Aorta (tissue), 5 donors: ENCODE measurements at places on chromosomes 1 and 21.

- no peak for DNase-seq
- H3K4me3 ChIP-seq: no peak overlapping the region
- H3K27me3 ChIP-seq: no peaks in the 10 kb centered on the region
- no peaks in the 10 kb centered on the region for H3K4me1 ChIP-seq
Measured at GRCh38 chr1:71843012-71843411, 439.3 kb downstream of the NEGR1 start.

GRCh38 chr1:101382135-101382534 is 145.3 kb downstream of the S1PR1 start:
- H3K27me3 ChIP-seq: peaks cover 2% of the 10 kb centered on the region
- no peak overlapping the region for H3K4me3 ChIP-seq
- no peak for DNase-seq
- no peak overlapping the region for H3K27ac ChIP-seq

DNA sequence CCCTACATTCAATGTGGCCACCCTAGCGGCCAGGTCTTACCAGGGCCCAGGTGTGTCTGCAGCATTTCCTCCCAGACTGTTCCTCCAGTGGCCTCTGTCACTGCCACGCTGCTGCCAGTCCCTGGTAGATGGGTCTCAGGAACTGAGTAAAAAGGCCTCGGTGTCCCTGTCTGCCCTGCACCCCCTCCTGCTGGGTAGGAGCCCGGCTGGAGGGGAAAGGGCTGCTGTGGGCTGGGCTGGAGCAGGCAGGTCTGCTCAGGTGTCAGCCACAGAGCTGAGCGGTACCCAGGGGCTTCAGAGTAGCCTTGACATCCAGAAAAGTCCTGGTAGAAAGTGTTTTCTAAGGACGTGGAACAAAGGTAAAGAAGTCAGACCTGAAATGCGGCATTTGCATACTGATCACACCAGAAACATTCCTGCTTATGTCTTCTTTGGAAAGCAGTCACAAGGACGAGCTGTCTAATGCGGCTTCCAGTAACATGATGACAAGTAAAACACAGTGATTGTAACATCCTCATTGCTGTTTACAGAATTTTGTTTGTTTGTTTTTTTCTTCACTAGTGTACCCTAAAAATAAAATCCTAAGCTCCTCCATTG is 32.6 kb downstream of the SEC16B start:
- no peaks in the 10 kb centered on the region for H3K27me3 ChIP-seq
- no peaks in the 10 kb centered on the region for H3K4me1 ChIP-seq
- no peak overlapping the region for H3K27ac ChIP-seq
- no peak overlapping the region for H3K4me3 ChIP-seq
- H3K36me3 ChIP-seq: peaks cover 10% of the 10 kb centered on the region

DNA sequence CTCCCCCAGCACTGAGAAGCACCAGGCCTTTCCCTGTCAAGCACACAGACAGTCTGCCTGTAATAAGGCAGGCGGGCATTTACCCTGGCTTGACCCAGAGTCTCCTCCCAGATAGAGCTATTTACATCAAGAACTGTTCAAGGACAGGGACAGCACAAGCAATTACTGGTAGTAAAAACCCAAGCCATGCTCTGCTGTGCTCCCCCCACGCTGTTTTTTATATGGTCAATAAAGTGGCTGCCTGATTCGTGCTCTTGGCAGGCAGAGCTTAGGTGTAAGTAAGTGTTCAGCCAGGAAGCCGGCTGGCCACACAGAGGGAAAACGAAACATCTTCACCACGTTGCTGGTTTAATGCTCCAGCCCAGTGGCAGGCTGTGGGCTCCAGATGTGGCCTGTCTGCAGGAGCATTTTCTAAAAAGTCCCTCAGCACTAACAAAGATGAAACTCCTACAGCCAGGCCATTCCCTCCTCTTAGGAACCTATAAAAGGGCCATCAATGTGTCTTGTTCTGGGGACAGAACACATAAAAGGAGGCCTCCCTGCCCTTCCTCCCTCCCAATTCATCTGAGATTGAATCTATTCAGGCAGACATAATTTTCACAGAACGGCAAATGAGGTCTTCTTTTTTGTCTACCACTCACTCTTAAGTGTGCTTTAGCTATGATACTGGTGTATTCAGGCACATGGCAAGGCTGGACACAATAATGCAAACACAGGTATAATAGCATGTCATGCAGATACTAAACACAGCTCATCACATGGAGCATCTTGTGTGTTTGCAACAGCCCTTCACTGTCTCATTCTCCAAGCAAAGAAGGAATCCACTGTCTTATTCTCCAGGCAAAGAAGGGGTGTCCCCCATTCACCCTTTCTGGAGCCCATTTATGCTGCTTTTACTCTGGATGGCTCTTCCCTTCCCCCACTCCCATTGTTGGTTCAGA is 378.9 kb downstream of the HHAT start:
- no peaks in the 10 kb centered on the region for H3K36me3 ChIP-seq
- H3K27ac ChIP-seq: no peak overlapping the region
- DNase-seq: no peak
- H3K4me1 ChIP-seq: no peaks in the 10 kb centered on the region
- no peaks in the 10 kb centered on the region for H3K27me3 ChIP-seq
- no peak overlapping the region for H3K4me3 ChIP-seq

GRCh38 chr1:232599178-232600041 is 30.5 kb downstream of the SIPA1L2 start:
- no peaks in the 10 kb centered on the region for H3K36me3 ChIP-seq
- H3K4me1 ChIP-seq: no peaks in the 10 kb centered on the region
- no peak for DNase-seq
- no peak overlapping the region for H3K4me3 ChIP-seq
- H3K27ac ChIP-seq: no peak overlapping the region

DNA sequence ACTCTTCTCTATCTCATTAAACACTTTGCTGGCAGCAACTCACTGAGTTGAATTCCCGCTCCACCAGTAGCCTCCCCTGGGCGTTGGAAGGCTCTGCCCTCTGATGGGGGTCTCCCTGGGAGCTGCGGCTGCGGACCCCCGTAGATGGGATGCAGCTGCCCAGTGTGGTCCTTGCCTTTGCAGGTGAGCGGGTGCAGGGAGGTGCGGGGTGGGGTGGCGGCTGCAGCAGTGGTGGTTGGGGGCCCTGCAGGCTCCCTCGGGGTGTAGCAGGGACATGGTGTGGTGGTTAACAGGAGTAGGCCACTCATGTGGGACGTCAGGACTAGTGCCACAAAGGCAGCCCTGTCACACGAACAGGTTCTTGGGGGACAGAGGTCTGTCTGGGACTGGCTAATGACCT is 42.0 kb downstream of the GALNT2 start:
- no peak overlapping the region for H3K4me3 ChIP-seq
- peaks cover 8% of the 10 kb centered on the region for H3K4me1 ChIP-seq
- no peak for DNase-seq
- H3K27ac ChIP-seq: no peak overlapping the region
- H3K36me3 ChIP-seq: no peaks in the 10 kb centered on the region

- no peaks in the 10 kb centered on the region for H3K27me3 ChIP-seq
- no peak overlapping the region for H3K4me3 ChIP-seq
- no peak for DNase-seq
- H3K36me3 ChIP-seq: no peaks in the 10 kb centered on the region
- H3K4me1 ChIP-seq: no peaks in the 10 kb centered on the region
- H3K27ac ChIP-seq: no peak overlapping the region
Measured at GRCh38 chr1:85836736-85837135, 128.5 kb upstream of the ZNHIT6 start.

- no peak for DNase-seq
- H3K4me3 ChIP-seq: no peak overlapping the region
- peaks cover 3% of the 10 kb centered on the region for H3K4me1 ChIP-seq
- no peaks in the 10 kb centered on the region for H3K27me3 ChIP-seq
Measured at GRCh38 chr1:232524056-232524455, 105.9 kb downstream of the SIPA1L2 start.

DNA sequence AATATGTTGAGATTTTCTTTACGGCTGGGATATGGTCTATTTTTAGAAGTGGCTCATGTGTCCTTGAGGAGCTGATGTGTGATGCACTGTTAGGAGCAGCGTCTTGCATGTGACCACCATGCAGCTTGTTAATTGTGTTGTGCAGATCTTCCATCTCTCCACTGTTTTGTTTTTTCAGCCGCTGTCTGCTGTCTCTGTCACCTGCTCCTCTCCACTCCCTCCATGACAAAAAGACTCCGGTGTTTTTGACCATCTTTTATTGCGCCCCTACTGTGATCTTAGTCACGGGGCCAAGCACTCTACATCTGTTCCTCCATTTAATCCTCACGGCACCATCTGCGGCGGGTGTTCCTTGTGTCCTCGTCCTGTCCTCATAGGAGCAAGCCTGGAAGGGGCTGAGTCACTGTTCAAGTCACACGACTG is 51.8 kb downstream of the ADARB1 start:
- H3K4me3 ChIP-seq: no peak overlapping the region
- DNase-seq: no peak
- H3K27ac ChIP-seq: no peak overlapping the region

DNA sequence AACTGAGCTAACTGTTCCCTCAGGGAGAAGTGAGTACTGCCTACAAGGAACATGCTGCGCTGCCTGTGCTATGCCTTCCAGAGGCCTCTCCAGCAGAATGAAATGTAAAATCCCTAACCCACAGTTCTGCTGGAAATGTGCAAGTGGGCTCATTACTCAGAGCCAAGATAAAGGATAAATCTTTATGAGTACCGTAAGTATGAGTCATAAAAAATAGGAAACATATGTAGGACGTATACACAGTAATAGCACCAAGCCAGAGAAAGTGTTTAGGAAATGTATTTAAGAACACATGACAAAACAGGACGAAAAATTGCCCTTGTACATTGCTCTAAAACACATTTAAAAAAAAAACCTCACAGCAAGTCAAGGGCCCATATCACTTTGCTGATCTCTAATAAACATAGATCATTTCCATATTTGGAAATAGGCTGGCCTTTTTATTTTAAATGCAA is 104.6 kb downstream of the TGFBR3 start:
- H3K27me3 ChIP-seq: no peaks in the 10 kb centered on the region
- H3K36me3 ChIP-seq: no peaks in the 10 kb centered on the region
- no peak for DNase-seq
- H3K4me3 ChIP-seq: no peak overlapping the region

DNA sequence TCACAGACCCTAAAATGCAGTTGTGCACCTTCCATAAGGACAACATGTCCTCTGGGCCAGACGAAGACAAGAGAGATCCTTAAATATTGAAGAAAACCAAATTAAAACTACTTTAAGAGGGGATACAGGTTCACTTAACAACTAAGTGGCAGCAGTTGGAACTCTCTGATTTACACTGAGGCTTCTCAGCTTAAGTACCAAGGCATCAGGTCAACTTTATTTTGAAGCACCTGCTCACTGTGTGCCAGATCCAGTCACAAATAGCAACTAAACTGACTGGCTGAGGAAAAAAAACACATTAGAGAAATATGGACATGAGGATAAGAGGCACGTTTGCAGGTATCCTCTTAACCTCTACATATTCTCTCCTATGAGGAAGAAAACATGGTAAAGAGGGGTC is 33.2 kb downstream of the SLC35D1 start:
- H3K36me3 ChIP-seq: no peaks in the 10 kb centered on the region
- no peak for DNase-seq
- H3K27me3 ChIP-seq: no peaks in the 10 kb centered on the region
- H3K4me1 ChIP-seq: peaks cover 4% of the 10 kb centered on the region

GRCh38 chr1:3482378-3482849 is 27.9 kb downstream of the ARHGEF16 start:
- no peak for DNase-seq
- no peaks in the 10 kb centered on the region for H3K27me3 ChIP-seq
- no peak overlapping the region for H3K27ac ChIP-seq
- H3K4me3 ChIP-seq: no peak overlapping the region
- H3K36me3 ChIP-seq: no peaks in the 10 kb centered on the region

DNA sequence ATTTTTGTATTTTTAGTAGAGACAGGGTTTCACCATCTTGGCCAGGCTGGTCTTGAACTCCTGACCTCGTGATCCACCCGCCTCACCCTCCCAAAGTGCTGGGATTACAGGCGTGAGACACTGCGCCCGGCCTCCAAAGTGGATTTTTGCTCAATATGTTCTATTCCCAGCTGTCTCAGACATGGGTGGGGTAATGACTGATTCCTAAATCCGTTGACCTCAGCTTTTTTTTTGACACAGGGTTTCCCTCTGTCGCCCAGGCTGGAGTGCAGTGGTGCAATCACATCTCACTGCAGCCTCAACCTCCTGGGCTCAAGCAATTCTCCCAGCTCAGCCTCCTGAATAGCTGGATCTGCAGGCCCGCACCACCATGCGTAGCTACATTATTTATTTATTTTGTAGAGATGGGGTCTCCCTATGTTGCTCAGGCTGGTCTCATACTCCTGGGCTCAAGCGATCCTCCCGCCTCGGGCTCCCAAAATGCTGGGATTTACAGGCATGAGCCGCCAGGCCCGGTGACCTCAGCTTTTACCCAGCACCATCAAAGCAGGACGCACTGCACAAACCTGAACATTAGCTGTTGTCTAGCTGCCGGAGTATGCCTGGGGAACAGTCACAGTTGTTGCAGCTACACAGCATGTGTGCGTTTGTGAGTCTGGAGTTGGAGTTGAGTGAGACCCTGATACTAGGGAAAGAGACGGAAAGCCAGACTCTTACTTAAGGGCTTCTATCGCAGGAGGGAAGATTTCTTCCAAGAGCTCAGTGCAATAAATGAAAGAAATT is 43.7 kb upstream of the PSEN2 start:
- no peak overlapping the region for H3K4me3 ChIP-seq
- H3K4me1 ChIP-seq: no peaks in the 10 kb centered on the region
- no peaks in the 10 kb centered on the region for H3K36me3 ChIP-seq
- H3K27ac ChIP-seq: no peak overlapping the region
- no peaks in the 10 kb centered on the region for H3K27me3 ChIP-seq

DNA sequence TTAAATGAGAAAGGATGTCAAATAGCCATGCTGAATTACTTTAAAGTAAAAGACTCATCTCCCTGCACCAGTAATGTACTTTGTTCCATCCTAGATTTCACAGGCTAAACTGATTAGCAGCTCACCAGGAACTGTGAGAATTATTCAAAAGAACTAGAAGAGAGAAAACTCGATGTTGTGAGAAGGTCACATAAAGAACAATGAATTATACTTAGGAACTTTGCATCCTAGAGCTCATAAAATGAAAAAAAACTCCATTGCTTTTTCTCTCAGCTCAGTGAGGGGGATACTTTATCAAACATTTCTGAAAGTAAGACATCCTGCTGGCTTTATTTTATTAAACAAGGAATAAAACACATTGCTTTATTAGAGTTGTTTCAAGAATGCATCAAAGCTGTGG is 278.5 kb downstream of the MRPL39 start:
- no peaks in the 10 kb centered on the region for H3K4me1 ChIP-seq
- H3K27me3 ChIP-seq: no peaks in the 10 kb centered on the region
- no peak for DNase-seq
- H3K4me3 ChIP-seq: no peak overlapping the region
- no peak overlapping the region for H3K27ac ChIP-seq
- H3K36me3 ChIP-seq: no peaks in the 10 kb centered on the region

GRCh38 chr1:241156231-241156965 is 200.6 kb downstream of the RGS7 start:
- H3K36me3 ChIP-seq: no peaks in the 10 kb centered on the region
- H3K4me1 ChIP-seq: no peaks in the 10 kb centered on the region
- H3K4me3 ChIP-seq: no peak overlapping the region
- DNase-seq: no peak

GRCh38 chr1:187692799-187693198 is 864.0 kb downstream of the PLA2G4A start:
- H3K36me3 ChIP-seq: no peaks in the 10 kb centered on the region
- H3K4me1 ChIP-seq: no peaks in the 10 kb centered on the region
- H3K27me3 ChIP-seq: no peaks in the 10 kb centered on the region
- no peak overlapping the region for H3K27ac ChIP-seq
- H3K4me3 ChIP-seq: no peak overlapping the region
- DNase-seq: no peak
